H1 (cell line): ENCODE measurements at places on chromosomes 4 and X. TPM values are rescaled to one million over a fixed set of nuclear protein-coding genes. Genes with fewer than 3 reads are reported as not detected.

GRCh38 chrX:96689991-96690390 is 5.3 kb downstream of the DIAPH2 start:
- no peak for DNase-seq

Gene HPGD
- 0.49 and 1.1 TPM in 2 replicates for polyA plus RNA-seq

Gene GPAT3
- polyA plus RNA-seq, result 0.23 and 0.93 TPM in 2 replicates

- no peak for DNase-seq
Observed at GRCh38 chr4:156517956-156518355, 453.6 kb downstream of the PDGFC start.

DNA sequence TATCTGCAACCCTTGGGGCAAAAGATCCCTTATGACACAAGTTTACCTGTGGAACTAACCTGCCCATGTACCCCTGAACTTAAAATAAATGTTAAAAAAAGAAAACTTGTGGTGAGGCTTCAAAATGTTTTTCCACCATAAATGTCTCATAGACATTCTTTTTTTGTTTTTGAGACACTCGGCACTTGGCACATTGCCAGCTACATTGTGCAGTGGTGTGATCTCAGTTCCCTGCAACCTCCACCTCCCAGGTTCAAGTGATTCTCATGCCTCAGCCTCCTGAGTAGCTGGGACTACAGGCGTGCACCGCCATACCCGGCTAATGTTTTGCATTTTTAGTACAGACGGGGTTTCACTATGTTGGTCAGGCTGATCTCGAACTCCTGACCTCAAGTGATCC is 528.9 kb upstream of the CXorf51A start:
- DNase-seq, result no peak

Gene GPR50
- 1.9 and 3.5 TPM in 2 replicates for polyA plus RNA-seq

DNA sequence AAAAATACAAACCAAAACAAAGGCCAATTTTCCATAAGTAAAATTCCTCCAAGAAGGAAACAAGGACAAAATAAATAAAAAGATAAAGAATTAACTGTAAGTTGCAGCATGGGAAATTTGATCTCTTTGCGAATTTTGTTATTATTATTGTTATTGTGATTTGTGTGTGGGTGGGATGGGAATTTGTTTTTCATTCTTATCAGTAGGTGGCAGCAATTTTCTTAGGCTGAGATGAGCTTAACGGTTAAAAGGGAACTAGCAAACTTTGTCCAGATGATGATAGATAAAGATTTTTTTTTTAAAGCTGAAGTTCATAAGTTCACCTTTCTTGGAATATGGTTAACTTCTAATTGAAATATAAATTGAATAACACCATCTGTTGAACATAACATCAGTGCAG is 83.2 kb upstream of the IL1RAPL2 start:
- DNase-seq, result no peak

Gene MAP9
- 2.1 and 2.4 TPM in 2 replicates for polyA plus RNA-seq

Gene FSTL5
- 0.05 and 0.09 TPM in 2 replicates for polyA plus RNA-seq

DNA sequence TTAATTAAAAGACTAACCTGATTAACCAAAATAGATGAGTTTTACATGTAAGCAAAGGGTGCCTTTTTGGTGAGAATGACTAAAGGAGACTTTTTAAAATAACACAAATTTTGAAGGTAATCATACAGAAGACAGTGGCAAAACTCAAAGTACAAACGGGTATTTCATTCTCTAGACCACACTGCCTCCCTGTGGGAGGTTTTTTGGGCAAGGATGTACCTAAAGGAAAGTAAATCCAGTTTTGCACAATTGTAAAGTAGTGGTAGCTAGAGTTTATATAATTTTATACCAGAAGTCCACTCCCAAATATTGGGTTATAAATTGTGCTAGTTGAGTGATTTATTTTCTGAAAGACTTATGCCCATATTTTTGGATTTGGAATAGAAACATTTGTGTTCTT is 201.0 kb downstream of the PAPSS1 start:
- no peak for DNase-seq

- DNase-seq, result no peak
Observed at GRCh38 chr4:128525387-128525786, 237.8 kb upstream of the PGRMC2 start.

DNA sequence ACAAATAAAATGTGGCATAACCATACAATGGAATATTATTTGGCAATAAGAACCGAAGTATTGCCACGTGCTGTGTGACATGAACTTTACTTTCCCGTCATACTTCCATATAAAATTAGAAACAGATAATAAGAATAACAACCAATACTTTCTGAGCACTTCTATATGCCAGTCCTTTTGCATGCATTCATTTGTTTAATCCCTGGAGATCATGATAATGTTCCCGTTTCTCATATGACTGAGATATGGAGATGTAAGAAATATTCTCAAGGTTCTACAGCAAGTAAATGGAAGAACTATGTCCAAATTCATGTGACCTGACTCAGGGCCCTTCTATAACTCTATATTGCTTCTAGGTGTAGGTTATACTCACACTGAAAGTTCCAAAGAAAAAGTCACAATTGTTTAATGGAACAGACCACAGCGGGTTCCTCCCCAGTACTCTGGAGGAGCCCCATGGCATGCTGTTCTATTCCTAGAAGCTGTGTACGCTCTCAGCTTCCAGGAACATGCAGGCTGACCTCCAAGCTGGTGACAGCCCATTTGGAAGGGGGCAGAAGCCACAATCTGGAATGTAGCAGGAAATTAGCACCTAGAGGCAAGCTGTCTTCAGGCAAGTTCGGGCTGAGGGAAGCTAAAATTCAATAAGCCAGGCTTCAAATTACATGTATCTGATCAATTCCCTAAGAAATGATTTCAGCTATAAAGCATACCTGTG is 31.5 kb downstream of the QDPR start:
- DNase-seq, result no peak

DNA sequence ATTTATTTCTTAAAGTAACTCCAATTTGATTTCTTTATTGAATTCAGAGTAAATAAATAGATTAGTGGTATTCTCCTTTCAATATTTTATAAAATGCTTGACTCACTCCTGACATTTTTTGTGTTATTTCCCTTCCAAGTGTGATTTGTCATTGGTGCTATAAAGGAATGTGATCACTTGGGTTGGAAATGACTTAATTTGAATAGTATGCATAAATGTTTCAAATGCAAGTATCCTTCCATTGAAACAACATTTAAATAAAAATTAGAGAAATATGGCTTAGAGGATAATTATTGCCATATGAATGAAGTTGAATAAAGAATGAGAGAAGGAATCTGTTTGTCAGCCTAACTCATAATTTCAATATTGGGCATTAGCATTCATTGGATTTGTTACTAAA is 182.7 kb downstream of the PABPC4L start:
- no peak for DNase-seq

- no peak for DNase-seq
Observed at GRCh38 chrX:39693298-39693697, 404.5 kb downstream of the BCOR start.

- no peak for DNase-seq
Observed at GRCh38 chr4:18722748-18723191, 701.2 kb upstream of the LCORL start.
